ENCODE measurements at places on chromosomes 3 and 15.
A peak's percentile ranks its signal among the peaks of the same experiment; 100 is the strongest.

GRCh38 chr15:39102431-39102830 lies 478.4 kb upstream of the THBS1 start:
- DNase-seq = no peak

- no peak for DNase-seq
Measured at GRCh38 chr15:31078471-31078870, 23.1 kb downstream of the TRPM1 start.

DNA sequence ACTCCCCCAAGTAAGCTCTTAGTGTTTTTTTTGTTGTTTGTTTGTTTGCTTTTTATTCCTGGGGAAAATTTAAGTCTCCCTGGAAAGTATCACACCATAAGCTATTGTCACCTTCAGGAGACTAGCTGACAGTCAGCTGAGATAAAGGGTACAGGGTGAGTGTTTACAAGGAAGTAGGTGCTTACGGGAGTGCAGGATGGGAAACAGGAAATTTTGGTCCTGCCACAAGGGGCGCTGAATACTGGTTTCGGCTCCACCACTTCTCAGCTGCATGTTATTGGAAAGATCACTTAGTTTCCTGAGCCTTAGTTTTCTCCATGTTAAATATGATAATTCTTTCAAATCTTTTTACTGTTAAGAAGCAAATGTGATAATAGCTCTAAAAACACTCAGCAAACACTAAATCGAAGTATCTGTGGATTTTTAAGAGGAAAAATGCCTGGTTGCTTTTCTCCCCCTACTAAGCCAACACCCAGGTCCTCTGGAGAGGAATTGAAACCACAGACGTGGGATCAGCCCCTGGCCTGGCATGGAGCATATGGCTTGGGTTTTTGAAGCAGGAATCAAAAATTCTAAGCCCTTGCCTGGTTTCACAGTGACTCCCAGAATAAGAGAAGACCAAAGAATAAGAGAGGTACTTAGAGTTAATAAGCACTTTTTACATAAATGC lies 90.7 kb downstream of the SCN11A start:
- peak; percentile 8 for DNase-seq

- DNase-seq = no peak
Measured at GRCh38 chr15:82624008-82624407, 23.2 kb downstream of the CPEB1 start.

GRCh38 chr15:67405208-67406191 lies 115.4 kb upstream of the C15orf61 start:
- no peak for DNase-seq

GRCh38 chr3:14760185-14760584 lies 58.6 kb upstream of the FGD5 start:
- DNase-seq = no peak

DNA sequence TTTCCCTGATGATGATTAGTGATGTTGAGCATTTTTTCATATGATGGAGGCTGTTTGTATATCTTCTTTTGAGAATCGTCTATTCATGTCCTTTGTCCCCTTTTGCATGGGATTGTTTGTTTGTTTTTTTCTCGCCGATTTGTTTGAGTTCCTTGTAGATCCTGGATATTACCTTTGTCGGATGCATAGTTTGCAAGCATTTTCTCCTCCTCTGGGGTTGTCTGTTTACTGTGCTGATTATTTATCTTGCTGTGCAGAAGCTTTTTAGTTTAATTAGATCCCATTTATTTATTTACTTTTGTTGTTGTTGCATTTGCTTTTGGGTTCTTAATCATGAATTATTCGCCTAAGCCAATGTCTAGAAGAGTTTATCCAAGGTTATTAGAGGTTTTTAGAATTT lies 232.8 kb downstream of the XXYLT1 start:
- no peak for DNase-seq

GRCh38 chr3:136291302-136291701 lies 41.2 kb downstream of the PCCB start:
- no peak for DNase-seq

- no peak for DNase-seq
Measured at GRCh38 chr3:122932251-122932967, 95.2 kb downstream of the SEMA5B start.

GRCh38 chr15:28897861-28898585 lies 12.2 kb downstream of the APBA2 start:
- no peak for DNase-seq

GRCh38 chr3:45660567-45660901 lies 28.7 kb upstream of the SACM1L start:
- no peak for DNase-seq

GRCh38 chr15:62412686-62413085 lies 247.6 kb upstream of the C2CD4B start:
- no peak for DNase-seq

DNA sequence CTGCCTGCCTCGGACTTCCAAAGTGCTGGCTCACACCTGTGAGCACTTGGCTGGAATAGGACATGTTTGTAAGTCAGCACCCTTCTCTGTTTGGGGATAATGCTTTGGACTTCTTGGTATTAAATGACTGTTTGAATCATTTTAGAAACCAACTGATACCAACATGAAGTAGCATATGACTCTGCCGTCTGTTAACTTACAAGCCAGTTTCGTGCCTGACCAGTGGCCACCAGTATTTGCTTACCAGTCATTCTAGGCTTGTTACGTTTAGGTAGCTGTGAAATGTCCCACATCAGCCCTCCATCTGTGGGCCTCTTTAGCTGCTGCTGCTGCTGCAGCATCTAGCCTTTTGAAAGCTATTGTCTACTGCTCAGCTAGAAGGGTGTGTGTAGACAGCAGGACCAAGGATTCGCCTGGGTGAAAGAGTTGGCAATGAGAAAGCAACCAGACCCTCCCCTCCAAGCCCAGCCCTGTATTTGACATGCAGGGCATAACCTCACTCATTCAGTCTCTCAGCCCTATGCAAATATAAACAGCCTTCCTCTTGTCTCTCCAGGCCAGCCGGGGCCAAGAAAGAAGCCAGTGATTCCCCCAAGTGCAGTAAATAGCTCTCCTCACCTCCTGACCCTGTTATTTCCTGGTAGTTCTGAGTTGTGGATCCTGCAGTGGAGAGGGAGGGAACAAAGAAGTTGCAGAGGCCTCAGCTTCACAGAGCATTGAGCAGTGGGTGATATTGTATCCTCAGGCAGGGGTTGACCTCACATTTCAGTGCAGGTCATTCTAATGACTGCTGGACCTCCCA lies 51.0 kb downstream of the NKIRAS1 start:
- DNase-seq = no peak

GRCh38 chr3:147655236-147655635 lies 246.1 kb downstream of the ZIC1 start:
- no peak for DNase-seq

- no peak for DNase-seq
Measured at GRCh38 chr3:180283251-180283650, 246.5 kb upstream of the PEX5L start.

DNA sequence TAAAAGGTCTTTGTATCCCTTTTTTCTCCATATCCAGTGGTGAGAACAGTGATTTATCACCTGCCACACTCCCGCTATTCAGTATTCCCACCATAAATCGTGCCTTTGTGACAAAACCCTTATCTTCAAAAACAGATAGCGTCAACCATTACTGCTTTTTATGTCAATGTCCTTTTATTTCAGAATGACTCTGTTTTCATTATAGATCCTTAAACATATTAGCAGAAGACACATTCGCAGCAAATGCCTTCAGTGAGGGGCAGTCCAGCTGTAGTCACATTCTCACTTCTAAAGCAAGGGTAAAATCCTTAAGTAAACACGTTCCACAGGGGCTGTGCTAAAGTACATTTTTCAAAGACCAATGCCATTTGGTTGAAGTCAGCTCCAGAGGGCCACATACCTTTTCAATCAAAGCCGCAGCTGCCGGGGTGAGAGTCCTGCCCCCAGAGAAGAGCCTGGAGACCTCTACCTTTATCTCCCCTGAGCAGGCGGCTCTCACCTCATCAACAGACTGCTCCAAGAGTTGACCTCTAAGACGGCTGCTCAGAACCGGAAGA lies 53.4 kb downstream of the PDZRN3 start:
- DNase-seq = no peak
